ENCODE measurements at places on chromosomes 7 and 10.
A peak's percentile ranks its signal among the peaks of the same experiment; 100 is the strongest.

DNA sequence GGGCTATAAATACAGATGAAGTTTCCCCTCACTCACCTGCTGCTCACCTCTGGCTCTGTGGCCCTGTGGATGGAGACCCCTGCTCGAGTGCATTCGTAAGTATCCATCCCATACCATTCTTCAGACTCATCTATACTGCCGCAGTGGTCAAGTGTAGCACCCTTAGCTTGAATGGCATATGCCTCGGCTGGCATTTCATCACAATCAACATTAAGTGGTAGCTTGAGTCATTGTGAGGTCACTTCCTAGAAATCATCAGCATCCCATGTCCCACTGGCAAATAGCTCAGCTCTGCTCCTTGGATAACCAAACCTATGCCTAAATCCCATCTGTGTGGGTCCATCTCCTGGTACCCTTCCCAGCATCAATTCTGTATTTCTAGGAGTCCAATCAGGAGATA is 38.2 kb downstream of the MDH2 start:
- DNase-seq: no peak

- DNase-seq: no peak
These were observed 1.3 kb downstream of the EIF4EBP2 start for GRCh38 chr10:70405037-70405824.

GRCh38 chr10:119120413-119120867 is 16.5 kb downstream of the DENND10 start:
- no peak for DNase-seq

- DNase-seq: no peak
These were observed 74.1 kb downstream of the LRRTM3 start for GRCh38 chr10:66999762-67000545.

DNA sequence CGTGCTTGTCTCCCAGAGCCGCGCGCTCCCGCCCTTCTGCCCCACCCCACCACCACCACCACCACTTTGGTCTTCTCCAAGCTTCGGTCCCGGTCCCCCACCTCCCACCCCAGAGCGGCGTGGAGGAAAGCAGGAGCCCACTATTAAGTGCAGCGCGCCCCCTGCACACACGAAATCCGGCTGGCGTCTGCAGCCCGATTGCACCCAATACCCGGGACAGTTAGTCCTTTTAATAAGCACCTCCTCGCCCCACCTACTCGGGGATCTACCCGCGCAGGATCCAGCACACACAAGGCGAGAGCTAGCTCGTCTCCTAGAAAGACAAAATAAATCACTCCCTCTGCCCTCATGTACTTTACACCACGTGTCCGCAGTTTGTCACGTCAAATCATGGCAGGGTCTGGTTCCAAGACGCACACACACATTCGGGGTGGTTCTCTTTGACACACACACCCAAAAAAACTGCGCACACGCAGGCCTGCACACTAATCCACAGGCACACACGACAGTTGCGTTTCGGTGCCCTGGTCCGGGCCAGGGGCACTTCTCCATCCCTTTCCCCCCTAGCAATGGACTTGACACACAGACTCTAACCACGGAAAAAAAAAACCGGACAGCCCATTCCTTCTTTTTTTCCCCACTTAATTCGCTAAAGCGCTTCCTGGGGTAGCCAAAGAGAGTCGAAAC is 1.6 kb downstream of the SFMBT2 start:
- DNase-seq: peak; percentile 30
